ENCODE measurements at places on chromosomes 1 and 21.
A peak's percentile ranks its signal among the peaks of the same experiment; 100 is the strongest.

- DNase-seq = no peak
Measured at GRCh38 chr1:110454328-110454727, 3.4 kb downstream of the PROK1 start.

DNA sequence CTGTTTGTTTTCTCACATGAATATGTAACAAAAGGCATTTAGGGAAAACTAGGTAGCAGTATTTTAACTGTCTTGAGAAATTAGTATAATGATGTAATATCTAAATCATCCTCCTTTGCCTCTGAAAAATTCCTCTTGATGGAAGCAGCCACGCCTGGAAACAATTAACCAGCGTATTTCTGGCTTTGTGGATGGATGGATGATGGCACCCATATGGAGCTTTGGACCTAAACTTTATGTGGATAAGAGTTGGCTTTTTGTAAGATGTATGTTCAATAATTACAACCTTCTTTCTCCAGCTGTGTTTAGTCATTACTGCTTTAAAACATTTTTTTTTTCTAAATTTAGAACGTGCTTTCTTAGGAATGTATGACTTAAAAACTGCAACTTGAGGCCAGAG is 12.7 kb downstream of the CDCA8 start:
- no peak for DNase-seq

DNA sequence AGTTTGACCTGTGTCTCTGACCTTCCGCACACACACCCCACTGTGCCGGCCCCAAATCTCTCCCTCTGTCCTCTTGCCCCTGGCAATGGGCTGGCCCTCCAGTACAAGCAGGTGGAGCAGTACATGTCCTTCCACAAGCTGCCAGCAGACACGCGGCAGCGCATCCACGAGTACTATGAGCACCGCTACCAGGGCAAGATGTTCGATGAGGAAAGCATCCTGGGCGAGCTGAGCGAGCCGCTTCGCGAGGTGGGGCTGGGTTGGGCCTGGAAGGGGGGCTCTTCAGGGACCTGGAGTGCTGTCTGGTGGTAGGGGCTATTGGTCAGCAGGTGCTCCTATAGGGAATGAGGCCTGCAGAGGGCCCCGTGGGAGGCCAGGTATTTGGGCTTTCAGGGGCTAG is 7.8 kb downstream of the HCN3 start:
- DNase-seq = no peak

DNA sequence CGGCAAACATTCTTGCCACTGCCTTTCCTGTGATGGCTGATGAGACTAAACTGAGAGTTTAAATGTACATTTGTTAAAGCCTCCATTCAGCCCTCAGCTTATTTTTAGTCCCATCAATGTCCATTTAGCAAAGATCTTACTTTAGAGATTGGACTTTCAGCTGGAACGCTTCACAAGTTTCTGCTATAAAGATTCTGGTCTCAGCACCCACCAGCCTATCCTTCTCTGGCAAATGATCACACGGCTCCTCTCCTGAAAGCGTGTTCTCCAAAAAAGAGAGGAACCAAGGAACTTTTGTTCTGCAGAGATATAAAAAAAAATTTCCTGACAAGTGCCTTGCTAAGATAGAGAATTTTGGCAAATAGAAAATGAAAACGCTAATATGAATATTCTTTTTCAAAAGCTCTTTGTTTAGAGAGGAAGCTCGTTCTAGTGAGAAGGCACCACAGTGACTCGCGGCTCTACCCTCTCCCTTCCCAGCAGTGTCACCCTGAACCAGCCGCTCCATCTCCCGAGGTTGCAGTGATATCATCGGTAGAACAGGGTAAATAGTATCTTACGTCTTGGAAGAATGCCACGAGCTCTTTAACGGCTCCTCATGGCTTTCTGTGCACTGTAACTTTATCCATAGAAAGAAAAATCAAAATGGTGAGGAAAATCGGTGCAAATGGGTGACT is 200.2 kb downstream of the APP start:
- DNase-seq = no peak

- DNase-seq = no peak
Measured at GRCh38 chr1:222754366-222755139, 17.6 kb downstream of the FAM177B start.

DNA sequence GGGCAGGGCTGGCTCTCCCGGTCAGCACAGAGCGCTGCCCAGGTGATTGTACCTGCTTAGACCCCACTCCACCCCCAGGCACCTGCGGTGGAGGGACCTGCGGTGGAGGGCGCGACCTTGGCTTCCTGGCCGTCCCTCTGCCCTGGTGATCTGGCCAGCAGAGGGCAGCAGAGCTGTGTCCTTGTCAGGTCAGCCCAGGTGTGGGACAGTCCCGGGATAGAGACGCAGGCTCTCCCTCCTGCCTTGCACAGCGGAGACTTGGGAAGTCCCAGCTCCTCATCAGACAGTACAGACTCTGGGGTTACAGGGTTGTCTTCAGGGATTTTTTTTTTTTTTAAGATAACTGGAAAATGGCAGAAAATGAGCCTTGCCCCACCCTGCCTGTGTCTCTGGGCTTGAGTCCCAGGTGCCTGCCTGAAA is 10.0 kb downstream of the SLX9 start:
- peak; percentile 90 for DNase-seq

DNA sequence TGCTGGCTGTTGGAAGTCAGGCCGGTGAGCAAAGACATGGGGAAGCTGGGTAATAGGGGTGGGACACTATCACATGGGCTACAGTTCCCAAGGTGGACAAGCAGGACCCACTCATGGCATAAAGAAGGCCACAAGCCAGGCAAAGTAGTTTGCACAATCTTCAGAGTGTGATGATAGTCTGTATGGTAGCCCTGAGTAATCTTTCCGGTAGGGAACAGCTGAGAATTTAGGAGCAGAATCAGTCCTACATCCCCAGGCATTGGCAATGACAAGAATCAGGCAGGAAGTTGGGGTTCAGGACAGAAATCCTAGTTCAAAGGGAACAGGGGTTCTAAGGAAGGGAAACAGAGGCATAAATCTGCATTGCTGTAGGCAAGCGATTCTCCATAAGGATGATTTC is 23.9 kb upstream of the SPATA6 start:
- DNase-seq = no peak

GRCh38 chr1:99992760-99993467 is 23.1 kb downstream of the SLC35A3 start:
- DNase-seq = no peak

DNA sequence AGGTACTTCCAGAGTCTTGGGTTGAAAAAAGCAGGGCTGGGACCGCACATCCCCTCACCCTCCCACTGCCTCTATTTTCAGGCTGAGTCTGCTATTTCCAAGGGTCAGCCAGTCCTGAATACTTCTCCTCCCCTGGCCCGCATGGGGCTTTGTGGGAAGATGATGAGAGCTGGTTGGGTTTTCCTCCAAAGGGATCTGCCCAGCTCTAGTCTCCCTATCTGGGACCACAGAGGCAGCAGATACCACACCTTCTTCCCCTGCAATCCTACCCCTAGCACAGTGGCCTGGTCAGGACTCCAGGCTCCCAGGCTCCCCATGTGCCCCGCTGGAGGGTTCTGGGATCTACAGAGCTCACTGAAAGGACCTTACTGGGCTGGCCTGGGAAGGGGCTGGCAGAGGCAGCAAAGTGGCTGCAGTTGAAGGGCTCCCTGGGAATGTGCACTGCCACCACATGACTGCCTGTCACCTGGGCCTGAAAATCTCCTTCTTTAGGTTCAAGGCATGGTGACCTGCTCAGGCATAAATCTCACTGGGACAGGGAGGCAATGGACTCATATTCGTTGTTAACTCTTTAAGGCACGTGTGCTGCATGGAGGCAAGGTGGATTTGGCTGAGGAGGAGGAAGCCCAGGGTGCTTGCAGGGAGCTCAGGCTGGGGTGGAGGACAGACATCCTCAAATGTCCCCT is 13.1 kb downstream of the CACNA1S start:
- DNase-seq = peak; percentile 81

GRCh38 chr1:245156736-245157505 is 2.1 kb downstream of the KIF26B start:
- DNase-seq = peak; percentile 69

- DNase-seq = no peak
Measured at GRCh38 chr1:92853299-92853698, 21.5 kb downstream of the RPL5 start.

DNA sequence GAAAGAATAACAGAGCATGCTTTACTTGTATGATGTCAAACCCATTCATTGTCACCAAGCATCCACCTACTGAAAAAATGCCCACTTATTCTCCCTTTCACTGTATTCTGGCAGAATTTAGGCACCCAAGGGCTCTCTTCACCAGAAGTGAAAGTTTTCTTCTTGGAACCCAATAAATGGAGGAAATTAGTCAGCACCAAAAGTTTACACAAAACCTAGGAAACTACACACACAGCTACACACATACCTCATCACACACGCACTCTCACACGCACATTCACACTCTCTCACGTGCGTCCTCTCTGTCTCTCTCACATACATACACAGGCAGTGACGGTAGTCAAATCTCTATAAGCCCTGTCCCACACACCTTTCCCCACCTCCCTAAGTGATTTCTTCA is 37.6 kb downstream of the MCOLN2 start:
- no peak for DNase-seq
